ENCODE measurements at places on chromosomes 16 and 17.

DNA sequence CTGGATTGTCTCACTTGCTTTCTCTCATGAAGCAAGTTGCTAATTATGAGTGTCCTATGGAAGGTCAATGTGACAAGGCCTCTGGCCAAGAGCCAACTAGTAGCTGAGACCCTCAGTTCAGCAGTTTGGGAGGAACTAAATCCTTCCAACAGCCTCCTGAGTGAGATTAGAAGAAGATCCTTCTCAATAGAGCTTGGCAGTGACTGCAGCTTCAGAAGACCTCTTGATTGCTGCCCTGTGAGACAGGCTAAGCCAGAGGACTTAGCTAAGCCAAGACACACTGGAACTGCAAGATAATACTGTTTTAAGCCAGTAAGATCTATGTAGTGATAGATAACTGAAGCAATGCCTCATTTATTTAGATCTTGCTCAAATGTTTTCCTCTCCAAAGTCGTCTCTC, 34.3 kb downstream of the PCTP start:
- no peak for DNase-seq

DNA sequence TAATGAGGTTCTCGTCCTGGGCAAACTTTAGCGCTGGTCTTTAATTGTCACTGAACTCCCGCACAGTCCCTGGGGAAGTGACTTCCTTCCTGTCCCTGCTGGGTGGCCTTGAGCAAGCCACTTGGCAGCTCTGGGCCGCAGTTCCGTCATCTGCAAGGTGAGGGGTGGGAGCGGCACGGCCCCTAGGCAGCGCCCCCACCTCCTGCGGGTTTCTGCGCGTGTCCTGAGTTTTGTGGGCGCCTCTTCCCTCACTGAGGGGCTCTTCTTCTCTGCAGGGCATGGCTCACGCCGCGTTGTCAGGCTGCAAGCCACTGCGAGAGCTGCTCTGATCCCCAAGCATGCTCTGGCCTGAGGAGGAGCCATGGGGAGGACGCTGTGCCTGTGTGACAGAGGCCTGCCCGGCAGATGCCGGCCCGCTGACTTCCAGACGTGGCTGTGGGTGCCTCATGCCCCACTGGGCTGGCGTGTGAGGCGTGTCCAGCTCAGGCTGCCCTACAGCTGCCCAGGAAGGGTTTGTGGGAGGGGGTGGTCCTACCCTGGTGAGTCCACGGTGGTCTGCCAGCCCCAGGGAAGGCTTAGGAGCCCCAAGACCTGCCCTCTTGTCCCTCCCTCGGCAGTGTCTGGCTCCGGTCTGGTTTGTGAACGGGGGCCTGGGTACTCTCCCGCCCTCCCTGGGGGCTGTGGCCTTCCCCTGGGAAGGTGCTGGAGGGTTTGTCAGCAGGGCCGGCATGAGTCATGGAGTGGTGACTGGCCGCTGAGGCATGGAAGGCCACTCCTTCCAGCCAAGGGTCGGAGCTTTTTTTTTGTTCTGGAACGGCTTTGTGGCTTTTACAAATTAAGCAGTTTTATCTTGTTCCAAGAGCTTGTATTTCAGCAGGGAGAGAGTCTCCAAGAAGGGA, 182.0 kb downstream of the SEC14L1 start:
- peak; percentile 45 for DNase-seq

- no peak for DNase-seq
Observed at GRCh38 chr17:74445158-74445557, 13.3 kb downstream of the GPRC5C start.

DNA sequence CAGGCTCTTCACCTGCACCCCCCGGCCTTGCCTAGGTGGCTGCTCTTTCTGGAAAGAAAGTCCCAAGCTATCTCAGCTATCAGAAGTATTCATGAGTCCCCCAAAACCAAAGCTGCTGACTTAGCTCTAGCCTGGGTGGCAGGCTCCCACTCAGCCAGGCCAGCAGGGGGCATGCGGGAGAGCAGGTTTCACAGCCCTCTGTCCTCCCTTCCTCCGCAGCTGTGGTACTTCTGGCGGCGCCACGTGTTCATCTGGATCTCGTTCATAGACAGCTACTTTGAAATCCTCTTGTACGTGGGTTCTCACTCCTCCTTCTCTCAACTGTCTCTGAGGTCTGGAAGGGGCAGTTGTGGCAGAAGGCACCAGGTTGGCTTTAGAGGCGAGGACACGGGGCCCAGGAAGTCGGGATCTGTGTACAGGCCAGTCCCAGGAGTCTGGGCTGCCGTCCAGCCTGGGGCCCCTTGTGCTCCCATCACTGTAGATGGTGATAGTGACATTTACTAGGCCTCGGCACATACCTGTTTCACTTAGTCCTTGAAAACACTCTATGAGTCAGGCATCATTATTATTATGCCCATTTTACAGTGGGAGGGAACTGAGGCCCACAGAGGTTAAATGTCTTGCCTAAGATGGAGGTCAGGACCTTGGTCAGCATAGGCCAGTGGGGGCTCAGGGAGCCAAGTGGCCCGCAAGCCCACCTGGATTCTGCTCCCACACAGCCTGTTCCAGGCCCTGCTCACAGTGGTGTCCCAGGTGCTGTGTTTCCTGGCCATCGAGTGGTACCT, 12.9 kb downstream of the TRPV2 start:
- DNase-seq = peak; percentile 77

GRCh38 chr17:6304894-6305612, 129.9 kb downstream of the AIPL1 start:
- no peak for DNase-seq

- no peak for DNase-seq
Observed at GRCh38 chr16:4428500-4428899, 2.8 kb downstream of the DNAJA3 start.

- no peak for DNase-seq
Observed at GRCh38 chr16:83472776-83473501, 334.8 kb upstream of the HSBP1 start.

DNA sequence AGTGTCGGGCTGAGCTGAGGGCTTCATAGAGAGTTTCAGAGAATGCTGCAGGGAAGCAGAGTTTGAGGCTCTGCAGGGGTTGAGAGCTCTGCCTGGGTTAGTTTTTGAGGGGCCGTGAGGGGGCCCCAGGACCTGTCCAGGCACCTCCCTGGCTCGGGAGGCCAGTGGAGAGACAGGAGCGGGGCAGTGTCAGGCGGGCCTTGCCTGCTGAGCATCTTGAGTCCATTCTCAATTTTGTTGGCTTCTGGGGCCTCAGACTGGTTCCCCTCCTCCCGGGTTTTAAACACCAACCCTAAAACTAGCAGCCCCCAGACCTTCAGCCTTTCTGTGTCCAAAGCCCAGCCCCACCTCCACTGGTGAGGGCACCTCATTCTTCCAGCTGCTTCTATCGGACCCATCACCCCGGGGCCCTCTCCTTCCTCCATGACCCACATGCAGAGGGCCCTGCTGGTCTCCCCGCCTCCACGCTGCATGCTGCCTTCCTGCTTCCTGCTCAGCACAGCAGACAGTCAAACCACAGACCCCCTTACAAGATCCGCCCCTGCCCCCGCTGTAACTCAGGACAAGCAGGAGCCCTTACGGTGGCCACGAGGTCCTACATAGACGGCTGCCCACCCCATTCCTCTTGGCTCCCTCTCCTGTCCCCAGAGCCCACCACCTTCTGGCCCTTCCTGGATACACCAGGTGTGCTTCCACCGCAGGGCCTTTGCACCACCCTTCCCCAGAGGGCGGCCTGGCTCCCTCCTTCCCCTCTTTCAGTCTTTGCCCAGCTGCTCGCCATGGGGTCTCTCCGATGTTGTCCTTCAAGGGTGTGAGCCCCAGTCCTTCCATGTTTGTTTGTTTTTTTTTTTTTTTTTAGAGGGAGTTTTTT, 3.8 kb downstream of the RNF213 start:
- no peak for DNase-seq

DNA sequence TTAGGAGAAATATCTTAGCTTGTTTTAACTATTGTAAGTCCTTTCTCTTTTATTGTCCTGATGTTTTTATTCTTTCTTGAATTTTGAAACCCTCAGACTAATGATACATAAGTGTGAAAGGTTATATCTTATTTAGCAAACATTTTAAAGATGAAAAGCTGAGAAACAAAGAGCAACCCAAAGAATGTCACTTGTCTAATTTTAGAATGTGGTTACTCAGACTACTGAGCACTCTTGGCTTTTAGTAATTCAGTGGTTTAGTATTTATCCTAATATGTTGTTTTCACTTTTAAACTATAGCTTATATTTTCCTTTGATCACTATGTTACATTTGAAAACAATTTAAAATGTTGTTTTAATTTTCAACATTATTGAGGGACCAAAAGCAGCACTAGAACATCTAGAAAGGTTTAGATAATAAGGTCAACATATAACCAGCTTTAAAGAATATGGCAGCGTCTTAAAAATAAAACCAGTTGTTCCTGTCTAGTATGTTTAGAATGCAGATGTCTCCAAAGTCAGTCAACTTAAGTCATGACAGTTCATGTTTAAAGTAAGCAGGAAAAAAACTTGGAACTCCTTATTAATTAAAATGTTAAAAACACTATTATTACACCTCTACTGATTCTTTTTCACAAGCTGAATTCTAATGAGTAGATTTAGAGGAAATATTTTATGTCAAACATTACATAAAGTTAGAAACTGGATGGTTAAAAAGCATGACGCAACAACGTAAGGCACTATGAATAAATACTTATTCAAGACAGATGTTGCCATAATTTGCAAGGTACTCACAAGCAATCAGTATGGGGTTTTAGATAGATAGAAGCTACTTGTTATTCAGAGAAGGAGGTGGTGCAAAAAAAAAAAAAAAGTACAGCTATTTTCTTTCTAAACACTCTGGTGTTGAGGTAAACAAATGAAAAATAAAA, 2.4 kb downstream of the MBTD1 start:
- no peak for DNase-seq

DNA sequence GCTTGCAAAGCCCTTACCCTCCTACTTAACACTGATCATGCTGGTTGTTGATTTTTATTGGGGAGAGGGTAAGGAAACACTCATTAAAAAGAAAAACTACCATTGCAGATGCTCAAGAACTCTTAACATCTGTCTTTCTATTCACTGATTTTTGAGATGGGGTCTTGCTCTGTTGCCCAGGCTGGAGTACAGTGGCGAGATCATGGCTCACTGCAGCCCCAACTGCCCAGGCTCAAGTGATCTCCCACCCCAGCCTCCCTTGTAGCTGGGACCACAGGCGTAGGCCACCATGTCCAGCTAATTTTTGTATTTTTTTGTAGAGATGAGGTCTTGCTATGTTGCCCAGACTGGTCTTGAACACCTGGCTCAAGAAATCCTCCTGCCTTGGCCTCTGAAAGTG, 14.5 kb downstream of the EMC8 start:
- DNase-seq = no peak

GRCh38 chr17:67602444-67602843, 115.3 kb upstream of the NOL11 start:
- no peak for DNase-seq

DNA sequence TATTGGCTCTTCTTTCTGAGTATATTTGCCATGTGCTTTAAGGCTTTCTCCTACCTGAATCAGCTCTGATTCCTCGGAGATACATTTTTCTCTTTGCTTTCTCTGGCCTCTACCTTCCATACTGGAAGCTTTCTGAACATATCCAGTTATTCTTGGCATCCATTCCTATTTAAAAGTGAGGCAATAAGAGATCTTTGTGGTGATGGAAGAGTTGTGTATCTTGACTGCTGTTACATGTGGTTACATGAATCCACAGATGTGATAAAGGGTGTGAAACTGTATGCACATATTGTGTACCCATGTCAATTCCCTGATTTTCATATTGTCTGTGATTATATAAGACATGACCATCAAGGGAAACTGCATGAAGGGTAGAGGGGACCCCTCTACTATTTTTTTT, 24.4 kb downstream of the UBE2O start:
- DNase-seq = no peak

DNA sequence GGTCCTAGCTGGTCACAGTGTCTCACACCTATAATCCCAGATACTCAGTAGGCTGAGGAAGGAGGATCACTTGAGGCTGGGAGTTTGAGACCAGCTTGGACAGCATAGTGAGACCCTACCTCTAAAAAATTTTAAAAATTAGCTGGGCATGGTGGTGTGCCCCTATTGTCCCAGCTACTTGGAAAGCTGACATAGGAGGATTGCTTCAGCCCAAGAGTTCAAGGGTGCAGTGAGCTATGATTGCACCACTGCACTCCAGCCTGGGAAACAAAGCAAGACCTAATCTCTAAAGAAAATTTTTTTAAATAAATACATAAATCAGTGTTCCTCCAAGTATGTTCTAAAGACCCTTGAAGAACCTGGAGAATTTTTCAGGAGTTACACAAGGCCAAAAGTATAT, 50.6 kb upstream of the GNAO1 start:
- no peak for DNase-seq

DNA sequence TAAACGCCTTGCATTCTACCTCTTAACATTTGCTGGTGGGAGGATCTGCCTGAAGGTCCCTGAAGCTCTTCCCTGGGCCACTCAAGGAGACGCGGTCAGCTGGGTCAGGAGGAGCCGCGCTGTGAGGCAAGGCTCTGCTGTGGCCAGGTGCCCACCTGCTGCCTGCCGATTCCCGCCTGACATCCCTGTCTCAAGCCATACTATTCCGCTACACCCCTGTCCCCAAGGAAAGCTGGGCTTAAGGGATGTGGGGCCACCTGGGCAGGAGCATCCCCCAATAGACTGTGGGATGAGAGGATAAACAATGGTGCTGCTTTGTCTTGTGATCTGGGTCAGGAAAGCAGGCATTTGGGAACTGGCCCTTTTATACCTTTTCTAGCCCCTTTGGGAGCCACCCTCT, 5.1 kb downstream of the TPPP3 start:
- DNase-seq = no peak

- DNase-seq = peak; percentile 90
Observed at GRCh38 chr16:88743693-88744576, 37.6 kb downstream of the CTU2 start.

DNA sequence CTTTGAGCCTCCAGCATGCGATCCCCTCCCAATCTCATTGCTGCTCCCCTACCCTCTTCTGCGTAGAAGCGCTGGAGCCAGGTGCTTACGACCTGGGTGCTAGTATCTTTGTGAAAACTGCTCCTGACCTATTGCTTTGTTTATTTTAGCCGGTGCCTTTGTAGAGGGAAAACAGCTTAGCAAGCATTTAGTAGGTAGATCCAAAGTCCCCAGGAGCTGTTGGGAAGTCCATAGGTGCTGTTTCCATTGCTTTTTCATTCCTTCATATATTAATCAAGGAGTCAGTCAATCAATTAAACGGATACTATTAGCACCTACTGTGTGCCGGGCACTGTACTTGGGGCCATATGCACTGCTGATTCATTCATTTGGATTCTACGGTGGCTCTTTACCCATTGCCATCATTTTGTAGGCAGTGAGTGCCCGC, 497.6 kb downstream of the WWOX start:
- DNase-seq = no peak

- peak; percentile 26 for DNase-seq
Observed at GRCh38 chr17:79792984-79793923, 3.6 kb downstream of the CBX8 start.

Data from HEK293T (cell line).